ENCODE measurements at places on chromosomes 4 and X.

- no peak overlapping the region for H3K4me3 ChIP-seq
- DNase-seq, result no peak
- peaks cover 2% of the 10 kb centered on the region for H3K4me1 ChIP-seq
- peaks cover 23% of the 10 kb centered on the region for H3K36me3 ChIP-seq
Observed at GRCh38 chr4:158860856-158861255, 92.0 kb downstream of the FNIP2 start.

GRCh38 chr4:180059216-180059881 is 2183.9 kb upstream of the TENM3 start:
- H3K4me3 ChIP-seq, result peak overlapping the region; percentile 94
- DNase-seq, result peak; percentile 14
- H3K4me1 ChIP-seq, result peaks cover 18% of the 10 kb centered on the region
- H3K36me3 ChIP-seq, result no peaks in the 10 kb centered on the region
- peak overlapping the region; percentile 88 for H3K27ac ChIP-seq
- peaks cover 16% of the 10 kb centered on the region for H3K27me3 ChIP-seq

DNA sequence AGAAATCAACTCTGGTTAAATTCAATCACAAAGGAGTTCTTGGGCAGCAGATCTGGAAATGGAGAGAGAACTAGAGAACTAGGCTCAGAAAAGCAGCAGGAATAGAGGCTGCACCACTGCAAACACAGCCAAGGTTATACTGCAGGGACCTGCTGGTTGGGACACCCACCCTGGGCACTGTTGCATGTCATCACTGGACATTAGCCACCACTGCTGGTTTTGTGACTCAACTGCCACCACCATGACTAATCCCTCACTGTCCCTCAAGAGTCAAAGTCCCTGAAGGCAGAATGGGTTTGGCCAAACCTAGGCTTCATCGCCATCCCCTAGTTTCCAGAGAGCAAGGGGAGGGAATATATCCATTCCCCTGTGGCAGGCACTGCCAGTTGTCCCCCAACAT is 38.1 kb upstream of the IRAK1 start:
- H3K36me3 ChIP-seq, result peaks cover 7% of the 10 kb centered on the region
- peaks cover 16% of the 10 kb centered on the region for H3K4me1 ChIP-seq
- no peak for DNase-seq
- H3K27me3 ChIP-seq, result no peaks in the 10 kb centered on the region
- no peak overlapping the region for H3K27ac ChIP-seq

- H3K27ac ChIP-seq, result no peak overlapping the region
- no peaks in the 10 kb centered on the region for H3K36me3 ChIP-seq
- no peak for DNase-seq
- H3K4me1 ChIP-seq, result no peaks in the 10 kb centered on the region
Observed at GRCh38 chrX:66919280-66919832, 280.5 kb upstream of the EDA2R start.

GRCh38 chrX:139018436-139018835 is 306.9 kb upstream of the FGF13 start:
- no peak for DNase-seq
- no peak overlapping the region for H3K27ac ChIP-seq
- peaks cover 13% of the 10 kb centered on the region for H3K36me3 ChIP-seq
- H3K4me1 ChIP-seq, result no peaks in the 10 kb centered on the region
- H3K4me3 ChIP-seq, result no peak overlapping the region
- H3K27me3 ChIP-seq, result no peaks in the 10 kb centered on the region

DNA sequence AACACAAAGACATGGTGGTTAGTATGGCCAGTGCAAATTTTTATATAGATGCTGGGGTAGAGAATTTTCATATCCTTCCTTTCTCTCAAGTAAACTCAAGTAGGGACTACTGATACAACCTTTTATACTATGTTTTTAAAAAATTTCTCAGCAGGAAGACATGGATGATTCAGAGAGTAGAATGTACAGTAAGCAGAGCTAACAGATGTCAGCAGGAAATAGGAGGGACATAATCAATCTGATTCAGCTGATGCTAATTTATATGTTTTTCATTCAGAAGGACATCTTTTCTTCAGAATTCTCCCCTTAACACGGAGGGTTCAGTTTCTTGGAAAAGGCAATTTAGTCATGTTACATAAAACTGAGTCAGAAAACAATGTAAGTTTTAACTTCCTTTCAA is 95.4 kb downstream of the GRIA2 start:
- no peak for DNase-seq
- H3K27me3 ChIP-seq, result no peaks in the 10 kb centered on the region
- H3K4me1 ChIP-seq, result peaks cover 2% of the 10 kb centered on the region
- H3K27ac ChIP-seq, result no peak overlapping the region
- no peak overlapping the region for H3K4me3 ChIP-seq
- no peaks in the 10 kb centered on the region for H3K36me3 ChIP-seq

DNA sequence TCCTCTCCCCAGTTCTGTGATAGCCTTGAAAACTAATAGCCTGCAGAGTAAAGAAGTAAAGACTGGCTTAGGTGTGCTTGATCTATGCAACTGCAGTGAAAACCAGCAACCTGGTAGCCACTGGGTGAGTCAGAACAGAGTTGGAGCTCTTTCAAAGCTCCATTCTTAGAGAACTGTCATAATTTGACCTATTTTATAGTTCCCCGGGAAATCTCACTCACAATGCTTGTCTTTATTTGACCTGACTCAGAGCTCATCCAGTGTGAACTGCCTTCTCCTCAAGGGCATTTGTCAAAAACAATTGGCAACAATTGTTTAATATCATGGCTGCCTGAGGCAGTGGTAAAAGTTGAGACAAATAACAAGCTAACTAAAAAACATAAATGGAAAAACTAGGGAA is 213.0 kb upstream of the NHS start:
- DNase-seq, result no peak
- H3K36me3 ChIP-seq, result peaks cover 2% of the 10 kb centered on the region
- H3K4me1 ChIP-seq, result no peaks in the 10 kb centered on the region
- H3K27ac ChIP-seq, result no peak overlapping the region
- H3K27me3 ChIP-seq, result peaks cover 3% of the 10 kb centered on the region

- peaks cover 2% of the 10 kb centered on the region for H3K36me3 ChIP-seq
- H3K4me3 ChIP-seq, result no peak overlapping the region
- H3K27me3 ChIP-seq, result no peaks in the 10 kb centered on the region
- no peak for DNase-seq
Observed at GRCh38 chr4:147370881-147371280, 110.0 kb upstream of the EDNRA start.

- no peaks in the 10 kb centered on the region for H3K4me1 ChIP-seq
- H3K36me3 ChIP-seq, result no peaks in the 10 kb centered on the region
- DNase-seq, result no peak
- H3K4me3 ChIP-seq, result no peak overlapping the region
Observed at GRCh38 chr4:24979554-24979953, 51.2 kb downstream of the LGI2 start.

All from progenitor cell of endocrine pancreas (in vitro differentiated cells).